HT1080 (cell line): ENCODE measurements at places on chromosomes 7 and 10.

- peak; percentile 4 for DNase-seq
Observed at GRCh38 chr7:151964951-151965350, 8.7 kb downstream of the GALNTL5 start.

DNA sequence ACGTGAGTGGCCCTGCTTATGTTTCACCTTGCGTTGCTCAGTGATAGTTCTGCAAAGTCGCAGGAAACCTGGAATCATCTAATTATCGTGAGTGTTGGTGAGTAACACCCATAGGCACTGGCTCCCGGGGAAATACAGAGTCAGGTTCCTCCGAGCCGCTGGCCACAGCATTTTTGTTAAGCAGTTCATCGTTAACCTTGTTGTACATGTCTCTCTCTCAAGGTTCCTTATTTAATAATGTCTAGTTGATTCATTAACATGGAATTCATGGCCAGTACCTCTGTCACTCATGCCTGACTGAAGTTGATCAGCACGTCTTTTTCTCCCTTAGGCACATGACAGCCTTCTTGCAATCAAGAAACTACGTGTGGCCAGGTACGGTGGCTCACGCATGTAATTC, 3.1 kb upstream of the ZFAND2A start:
- DNase-seq: no peak

GRCh38 chr10:90958781-90959180, 37.9 kb upstream of the ANKRD1 start:
- no peak for DNase-seq

- DNase-seq: peak; percentile 4
Observed at GRCh38 chr7:31137234-31137633, 85.1 kb downstream of the ADCYAP1R1 start.

DNA sequence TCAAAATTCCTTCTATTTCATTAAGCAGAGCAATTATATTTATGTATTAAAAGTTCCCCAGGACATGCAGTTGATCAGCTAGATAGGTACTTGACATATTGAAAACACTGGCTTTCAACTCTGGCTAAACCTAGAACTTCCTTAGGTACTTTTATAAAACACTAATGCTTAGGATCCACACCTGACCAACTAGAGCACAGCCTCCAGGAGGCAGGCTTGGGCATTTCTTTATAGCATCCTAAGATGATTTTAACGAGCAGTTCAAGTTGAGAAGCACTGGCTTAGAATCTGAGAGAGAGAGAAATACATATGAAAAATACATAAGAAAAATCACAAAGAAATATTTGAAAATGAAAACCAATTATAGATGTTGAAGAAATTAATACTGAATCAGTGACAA, 20.8 kb downstream of the SLC26A5 start:
- no peak for DNase-seq

- no peak for DNase-seq
Observed at GRCh38 chr7:81768951-81769778, 682 bp downstream of the HGF start.

- DNase-seq: no peak
Observed at GRCh38 chr7:17134786-17135185, 163.7 kb upstream of the AHR start.

GRCh38 chr10:1932692-1933094, 195.4 kb upstream of the ADARB2 start:
- DNase-seq: no peak

DNA sequence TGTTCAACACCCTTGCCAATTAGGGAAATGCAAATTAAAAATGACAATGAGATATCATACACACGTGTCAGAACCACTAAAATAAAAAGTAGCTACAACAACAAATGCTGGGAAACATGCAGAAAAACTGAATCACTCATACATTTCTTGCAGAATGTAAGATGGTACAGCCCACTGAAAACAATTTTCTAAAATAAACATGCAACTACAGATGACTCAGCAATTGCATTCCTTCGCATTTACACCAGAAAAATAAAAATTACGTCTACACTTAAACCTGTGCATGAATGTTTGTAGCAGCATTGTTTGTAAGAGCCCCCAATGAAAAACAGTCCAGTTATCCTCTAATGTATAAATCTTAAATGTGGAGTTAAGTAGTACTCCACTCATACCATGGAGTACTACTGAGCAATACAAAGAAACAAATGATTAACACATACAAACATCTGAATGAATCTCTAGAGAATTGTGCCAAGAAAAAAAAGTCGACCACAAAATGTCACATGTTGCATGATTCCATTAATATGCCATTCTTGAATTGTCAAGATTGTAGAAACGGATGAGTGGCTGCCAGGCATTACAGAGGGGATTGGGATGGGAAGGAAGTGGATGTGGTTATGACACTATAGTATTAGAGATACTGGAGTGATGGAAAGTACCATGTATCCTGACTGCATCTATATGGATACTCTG, 134.6 kb upstream of the NPSR1 start:
- peak; percentile 81 for DNase-seq

DNA sequence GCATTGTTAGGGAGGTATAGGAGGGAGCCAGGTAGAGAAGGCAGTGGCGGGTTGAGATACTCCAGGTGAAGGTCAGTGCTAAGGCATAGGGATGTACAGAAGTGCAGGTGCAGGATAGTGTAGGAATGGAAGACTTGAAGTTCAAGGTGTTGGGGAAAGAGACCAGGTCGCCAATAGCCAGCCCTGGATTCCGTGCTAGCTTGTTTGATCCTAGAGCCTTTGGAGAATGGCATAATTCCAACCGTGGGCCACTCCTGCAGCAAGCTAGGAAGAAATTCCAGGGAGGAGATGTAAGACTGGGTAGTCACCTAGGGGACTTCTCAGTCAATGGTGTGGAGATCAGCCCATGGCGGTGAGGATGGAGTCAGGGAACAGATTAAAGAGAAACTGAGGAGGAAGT, 272.7 kb downstream of the RPS24 start:
- DNase-seq: no peak

GRCh38 chr10:37801557-37801956, 55.9 kb downstream of the ZNF248 start:
- no peak for DNase-seq

DNA sequence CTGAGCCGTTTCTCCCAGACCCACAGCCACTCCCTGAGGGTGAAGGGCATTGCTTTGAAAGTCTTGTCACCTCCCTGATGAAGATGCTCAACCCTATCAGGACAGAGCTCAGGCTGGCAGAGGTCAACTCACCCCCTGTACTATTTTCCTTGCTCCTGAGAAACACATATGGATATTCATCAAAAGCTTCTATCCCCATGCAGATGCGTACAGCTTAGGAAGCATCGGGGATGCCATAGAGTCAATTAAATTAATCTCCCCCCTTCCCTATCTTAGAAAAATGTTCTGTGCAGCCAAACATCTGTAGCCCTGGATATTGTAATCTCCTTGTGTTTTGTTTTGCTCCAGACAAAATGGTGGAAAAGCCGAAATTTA, 67.2 kb downstream of the EMX2 start:
- no peak for DNase-seq

DNA sequence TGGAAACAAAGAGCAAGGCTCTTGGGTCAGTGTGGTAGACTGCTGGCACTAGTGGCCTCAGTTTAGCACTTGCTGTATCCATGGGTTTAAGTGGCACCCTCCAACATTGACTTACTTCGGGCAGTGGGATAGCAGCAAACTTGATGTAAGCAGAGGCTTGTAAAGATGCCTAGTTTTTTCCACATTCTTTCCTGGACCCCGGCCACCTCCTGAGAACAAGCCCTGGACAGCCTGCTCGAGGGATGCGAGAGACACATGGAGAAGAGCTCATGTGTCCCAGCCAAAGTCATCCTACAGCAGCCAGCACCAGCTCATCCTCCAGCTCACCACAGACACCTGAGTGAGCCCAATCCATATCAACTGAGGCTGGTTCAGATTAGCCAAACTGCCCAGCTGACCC, 142.7 kb upstream of the PCBD1 start:
- DNase-seq: no peak

- no peak for DNase-seq
Observed at GRCh38 chr10:111446966-111447365, 370.1 kb downstream of the ADRA2A start.

DNA sequence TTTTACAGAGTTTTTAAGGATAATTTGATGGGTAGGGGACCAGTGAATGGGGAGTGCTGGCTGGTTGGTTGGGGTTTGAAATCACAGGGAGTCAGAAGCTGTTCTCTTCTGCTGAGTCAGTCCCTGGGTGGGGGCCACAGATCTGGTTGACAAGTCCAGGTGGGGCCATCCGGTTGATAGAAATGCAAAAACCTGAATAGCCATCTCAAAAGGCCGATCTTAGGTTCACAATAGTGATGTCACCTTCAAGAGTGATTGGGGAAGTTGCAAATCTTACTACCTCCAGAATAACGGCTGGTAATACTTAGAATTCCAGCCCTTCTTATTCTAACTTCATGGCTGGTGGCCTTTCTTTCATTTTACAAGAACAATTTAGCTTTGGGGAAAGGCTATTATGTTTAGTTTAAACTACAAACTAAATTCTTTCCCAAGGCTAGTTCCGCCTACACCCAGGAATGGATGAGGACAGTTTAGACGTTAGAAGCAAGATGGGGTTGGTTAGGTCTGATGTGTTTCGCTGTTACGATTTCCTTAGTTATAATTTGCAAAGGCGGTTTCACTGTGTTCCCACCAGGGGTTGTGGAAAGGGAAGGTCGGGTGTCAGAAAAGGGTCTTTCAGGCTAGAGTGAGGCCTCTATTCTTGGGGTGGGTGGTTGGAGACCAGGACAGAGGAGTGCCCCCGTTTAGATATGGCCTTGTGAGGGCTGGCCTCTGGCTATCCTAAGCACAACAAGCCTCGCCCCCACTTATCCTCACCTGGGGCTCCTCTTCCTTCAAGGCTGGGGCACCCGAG, 27.4 kb downstream of the IFT22 start:
- DNase-seq: no peak

GRCh38 chr7:42940985-42941847, 9.0 kb downstream of the MRPL32 start:
- peak; percentile 50 for DNase-seq

GRCh38 chr7:88500131-88500530, 193.4 kb upstream of the STEAP4 start:
- DNase-seq: no peak

GRCh38 chr10:30709700-30710358, 80.3 kb upstream of the LYZL2 start:
- DNase-seq: no peak

GRCh38 chr10:95457319-95457886, 103.8 kb downstream of the SORBS1 start:
- no peak for DNase-seq

DNA sequence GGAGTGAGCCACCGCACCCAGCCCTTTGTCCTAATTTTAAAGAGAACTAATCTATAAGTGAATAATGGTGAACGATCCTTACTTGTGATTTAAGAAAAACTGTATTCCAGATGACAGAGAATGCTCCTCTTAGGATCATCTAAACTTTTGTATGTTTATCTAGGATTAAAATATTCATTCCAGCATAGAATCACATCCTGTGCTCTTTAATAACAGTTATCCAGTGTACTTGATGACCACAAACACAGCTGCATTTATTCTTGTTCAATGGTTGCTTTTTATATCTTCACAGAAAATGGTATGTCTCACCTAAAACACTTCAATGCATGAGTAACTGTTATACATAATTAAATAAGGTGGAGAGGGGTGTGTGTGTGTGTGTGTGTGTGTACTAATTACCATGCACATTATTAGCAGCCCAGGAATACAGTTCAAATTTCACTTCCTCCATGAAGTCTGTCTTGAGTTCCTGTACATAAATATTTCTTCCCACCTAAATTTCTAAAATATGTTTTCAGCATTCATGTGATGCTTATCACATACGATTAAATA, 38.5 kb upstream of the SEMA3C start:
- DNase-seq: no peak

DNA sequence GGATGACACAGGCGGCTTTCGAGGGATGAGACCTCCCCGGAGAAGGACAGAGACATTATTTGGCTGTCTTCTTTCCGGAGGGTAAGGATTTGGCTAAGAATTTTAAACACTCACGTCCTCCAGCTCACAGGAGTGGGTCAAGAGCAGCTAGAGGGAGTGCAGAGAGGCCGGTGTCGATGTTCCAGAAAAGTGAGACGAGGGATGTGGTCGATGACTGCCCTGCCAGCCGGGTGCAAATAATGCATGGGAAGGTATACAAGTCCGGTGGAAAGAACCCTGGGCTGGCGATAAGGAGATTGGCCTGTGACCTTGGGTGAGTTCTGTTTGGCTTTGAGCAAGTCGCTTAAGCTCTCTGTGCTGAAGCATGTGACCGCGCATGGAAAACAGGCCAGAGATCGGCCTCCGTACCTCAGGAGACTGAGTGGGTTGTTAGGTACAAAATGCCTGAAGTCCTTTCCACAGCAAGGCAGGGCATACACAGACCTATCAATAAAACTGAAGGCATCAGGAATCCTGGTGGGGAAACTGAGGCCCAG, 149.1 kb downstream of the UBE2H start:
- no peak for DNase-seq

DNA sequence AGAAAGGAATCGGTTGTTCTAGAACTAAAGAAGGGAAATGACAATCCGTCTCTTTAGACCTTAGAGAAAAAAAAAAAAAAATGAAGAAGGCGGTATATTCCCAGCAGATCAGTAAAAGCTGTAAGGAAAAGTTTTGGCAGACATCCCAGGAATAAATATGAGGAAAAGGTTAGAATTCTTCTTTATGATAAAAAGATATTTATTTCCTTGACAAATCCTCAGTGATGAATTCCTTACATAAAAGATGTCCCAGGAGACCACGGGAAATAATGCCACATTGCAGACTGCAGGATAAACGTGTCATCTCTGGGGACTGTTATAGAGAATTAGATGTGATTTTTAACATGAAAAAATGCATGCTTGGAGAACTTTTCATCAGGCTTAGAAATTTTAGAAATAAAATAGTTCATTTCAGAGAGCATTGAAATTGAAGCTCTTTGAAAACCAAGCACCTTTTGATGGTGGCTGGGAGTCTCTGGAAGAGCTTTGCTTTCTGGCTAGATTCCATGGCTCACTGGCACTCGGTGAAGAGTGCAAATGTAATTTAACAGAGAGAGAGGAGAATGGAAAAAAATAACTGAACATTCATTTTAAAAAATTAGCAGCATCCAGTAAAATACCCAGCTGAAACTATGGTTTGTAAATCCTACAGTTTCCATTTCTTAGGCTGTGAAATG, 98.2 kb downstream of the PRPF18 start:
- DNase-seq: no peak

DNA sequence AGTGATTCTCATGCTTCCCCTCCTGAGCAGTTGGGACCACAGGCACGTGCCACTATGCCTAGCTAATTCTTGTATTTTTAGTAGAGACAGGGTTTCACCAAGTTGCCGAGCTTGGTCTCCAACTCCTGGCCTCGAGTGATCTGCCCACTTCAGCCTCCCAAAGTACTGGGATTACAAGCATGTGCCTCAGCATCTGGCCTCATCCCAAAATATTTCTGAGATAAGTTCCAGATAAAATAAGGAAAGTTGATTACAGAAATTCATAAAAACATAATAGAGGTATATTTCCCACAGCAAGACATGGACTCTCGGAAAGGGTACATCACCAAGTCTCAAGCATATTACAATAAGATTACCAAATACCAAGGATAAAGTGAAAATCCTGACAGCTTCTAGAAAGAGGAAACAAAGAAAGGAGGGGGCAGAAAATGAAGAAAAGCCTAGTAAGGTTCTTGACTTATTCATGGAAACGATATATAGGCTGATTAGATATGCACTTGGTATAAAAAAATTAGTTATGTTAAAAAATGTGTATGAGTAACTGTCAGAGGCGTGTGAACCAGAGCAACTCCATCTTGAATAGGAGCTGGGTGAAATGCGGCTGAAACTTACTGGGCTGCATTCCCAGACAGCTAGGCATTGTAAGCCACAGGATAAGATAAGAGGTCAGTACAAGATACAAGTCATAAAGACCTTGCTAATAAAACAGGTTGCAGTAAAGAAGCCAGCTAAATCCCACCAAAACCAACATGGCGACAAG, 35.0 kb downstream of the IQUB start:
- no peak for DNase-seq
